ENCODE measurements at places on chromosomes 1 and 21. TPM values are rescaled to one million over a fixed set of nuclear protein-coding genes. Genes with fewer than 3 reads are reported as not detected.

Gene RGS8
- not detected for total RNA-seq

Gene LYSMD1
- total RNA-seq = 8.2 TPM

- H3K27me3 ChIP-seq = peaks cover 2% of the 10 kb centered on the region
- H3K4me1 ChIP-seq = no peaks in the 10 kb centered on the region
- no peaks in the 10 kb centered on the region for H3K36me3 ChIP-seq
- H3K27ac ChIP-seq = no peak overlapping the region
Observed at GRCh38 chr1:10824821-10825540, 28.5 kb upstream of the CASZ1 start.

DNA sequence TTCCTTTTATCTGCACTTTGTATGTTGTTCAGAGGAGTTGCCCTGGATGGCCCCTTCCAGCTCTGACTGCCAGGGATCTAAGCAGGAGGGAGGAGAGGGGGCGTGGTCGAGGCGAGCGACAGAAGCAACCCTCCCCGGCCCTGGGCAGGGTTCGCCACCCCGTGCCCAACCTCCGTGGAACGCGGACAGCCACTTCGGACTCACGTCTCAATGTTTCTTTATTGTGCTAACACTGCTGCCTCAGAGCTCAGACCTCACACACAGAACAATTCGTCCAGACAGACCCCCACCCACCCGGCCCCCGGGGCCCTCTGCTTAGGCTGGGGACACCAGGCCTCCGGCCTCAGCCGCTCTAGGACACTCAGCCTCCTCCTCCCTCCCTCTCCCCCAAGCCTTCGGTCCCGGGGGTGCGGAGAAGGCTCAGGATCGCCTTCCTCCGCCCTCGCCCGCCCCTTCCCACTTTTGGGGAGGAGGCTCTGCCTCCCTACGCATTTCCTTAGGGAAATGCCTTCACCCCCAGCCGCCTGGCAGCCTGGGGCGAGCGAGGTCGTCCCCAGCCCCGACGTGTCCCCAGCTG lies 8.3 kb downstream of the VSIG8 start:
- no peaks in the 10 kb centered on the region for H3K27me3 ChIP-seq
- peak overlapping the region; percentile 79 for H3K27ac ChIP-seq
- H3K4me1 ChIP-seq = peaks cover 7% of the 10 kb centered on the region
- no peaks in the 10 kb centered on the region for H3K36me3 ChIP-seq
- H3K4me3 ChIP-seq = peak overlapping the region; percentile 40
- peak; percentile 53 for DNase-seq

GRCh38 chr1:69794831-69795230 lies 227.1 kb downstream of the LRRC7 start:
- no peaks in the 10 kb centered on the region for H3K27me3 ChIP-seq
- H3K36me3 ChIP-seq = no peaks in the 10 kb centered on the region
- no peak for DNase-seq
- no peak overlapping the region for H3K4me3 ChIP-seq

GRCh38 chr1:32337855-32338636 lies 2.0 kb upstream of the MARCKSL1 start:
- peaks cover 5% of the 10 kb centered on the region for H3K4me1 ChIP-seq
- DNase-seq = no peak
- no peak overlapping the region for H3K27ac ChIP-seq
- no peaks in the 10 kb centered on the region for H3K36me3 ChIP-seq
- H3K4me3 ChIP-seq = no peak overlapping the region
- peaks cover 3% of the 10 kb centered on the region for H3K27me3 ChIP-seq

Data from fibroblast of lung (primary cell).